Activated T-cell treated with anti-CD3 and anti-CD28 coated beads, Interleukin-2, amount 50 U/mL, for 4 hours (primary cell): ENCODE measurements at places on chromosomes 16 and 17. TPM values are rescaled to one million over a fixed set of nuclear protein-coding genes. Genes with fewer than 3 reads are reported as not detected.

Gene CEP112
- 1.5 TPM for total RNA-seq

Gene SCGB1C2
- total RNA-seq: not detected

Gene TVP23C
- total RNA-seq: 2.6 TPM

Gene CA4
- not detected for total RNA-seq

Gene FOXN1
- total RNA-seq: not detected

GRCh38 chr16:51629576-51629975 lies 478.5 kb upstream of the SALL1 start:
- no peak for DNase-seq

GRCh38 chr17:57278740-57279387 lies 22.5 kb downstream of the MSI2 start:
- no peak for DNase-seq

- DNase-seq: no peak
Observed at GRCh38 chr17:63665527-63666214, 34.3 kb downstream of the LIMD2 start.

- no peak for DNase-seq
Observed at GRCh38 chr17:2395258-2396181, 5.3 kb downstream of the MNT start.

- DNase-seq: no peak
Observed at GRCh38 chr16:4846503-4846900, 586 bp downstream of the GLYR1 start.

DNA sequence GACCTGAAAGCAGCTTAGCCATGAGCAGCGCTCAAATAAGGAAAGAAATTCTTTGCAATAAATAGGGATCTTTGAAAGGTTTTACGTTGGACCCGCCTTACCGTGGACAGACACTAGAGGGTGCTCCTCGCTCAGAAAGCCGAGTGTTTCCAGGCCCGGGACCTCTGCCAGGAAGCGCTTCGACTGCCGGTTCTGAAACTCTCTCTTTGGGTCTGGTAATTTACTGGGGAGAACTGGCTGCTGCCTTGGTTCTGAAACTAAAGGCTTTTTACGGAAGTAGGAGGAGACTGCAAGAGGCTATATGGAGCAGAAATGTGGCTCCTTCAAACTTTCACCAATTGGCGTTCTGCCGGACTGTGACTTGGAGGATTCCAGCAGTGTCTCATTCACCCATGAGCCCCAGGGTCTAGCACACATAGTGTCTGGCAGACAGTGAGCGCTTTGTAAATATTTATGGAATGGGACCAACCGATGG lies 45.6 kb upstream of the HOXB9 start:
- DNase-seq: peak; percentile 69

GRCh38 chr17:48546924-48547807 lies 2.3 kb upstream of the HOXB2 start:
- DNase-seq: no peak
